ENCODE measurements at places on chromosomes 1 and 21. TPM values are rescaled to one million over a fixed set of nuclear protein-coding genes. Genes with fewer than 3 reads are reported as not detected.

The C1orf185 gene
- total RNA-seq, result not detected

The INPP5B gene
- total RNA-seq, result 30.9 TPM

The LCE3E gene
- 7.4 TPM for total RNA-seq

The GPR37L1 gene
- not detected for total RNA-seq

The ZFP69B gene
- total RNA-seq, result 0.79 TPM

The CCDC30 gene
- 1.3 TPM for total RNA-seq

The RNF186 gene
- not detected for total RNA-seq

The CCDC185 gene
- total RNA-seq, result not detected

The ADGRL4 gene
- total RNA-seq, result 22.4 TPM

- no peak for DNase-seq
- H3K27me3 ChIP-seq, result no peaks in the 10 kb centered on the region
- no peaks in the 10 kb centered on the region for H3K4me1 ChIP-seq
- no peak overlapping the region for H3K4me3 ChIP-seq
Observed at GRCh38 chr1:163039707-163040093, 29.5 kb upstream of the RGS4 start.

DNA sequence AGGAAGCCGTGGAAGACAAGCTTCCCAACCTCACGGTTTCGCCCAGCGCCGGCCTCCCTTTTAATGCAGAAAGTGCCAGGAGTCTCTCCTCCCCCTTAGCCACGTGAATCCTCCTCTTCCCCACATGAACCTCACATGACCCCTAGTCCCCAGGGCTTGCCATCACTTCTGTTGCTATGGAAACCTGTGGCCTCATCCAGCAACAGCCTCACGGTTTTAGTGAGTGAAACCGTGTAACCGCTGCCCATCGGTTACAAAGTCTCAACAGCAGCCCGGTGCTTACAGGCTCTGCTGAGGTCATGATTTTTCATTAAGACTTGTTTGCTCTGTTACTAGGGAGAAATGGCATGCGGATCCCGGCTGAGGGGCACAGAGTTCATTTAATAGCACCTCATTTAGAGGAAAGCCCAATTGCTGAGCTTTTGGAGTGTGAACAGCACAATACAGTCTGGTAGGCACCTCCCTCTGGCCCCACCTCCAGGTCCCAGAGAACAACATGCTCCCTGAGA, 143.2 kb upstream of the BACE2 start:
- no peaks in the 10 kb centered on the region for H3K27me3 ChIP-seq
- no peak for DNase-seq
- H3K27ac ChIP-seq, result no peak overlapping the region
- no peaks in the 10 kb centered on the region for H3K4me1 ChIP-seq

- no peaks in the 10 kb centered on the region for H3K27me3 ChIP-seq
- H3K36me3 ChIP-seq, result no peaks in the 10 kb centered on the region
- H3K4me1 ChIP-seq, result no peaks in the 10 kb centered on the region
- H3K4me3 ChIP-seq, result no peak overlapping the region
- H3K27ac ChIP-seq, result no peak overlapping the region
Observed at GRCh38 chr1:189803364-189803763, 674.3 kb downstream of the BRINP3 start.

DNA sequence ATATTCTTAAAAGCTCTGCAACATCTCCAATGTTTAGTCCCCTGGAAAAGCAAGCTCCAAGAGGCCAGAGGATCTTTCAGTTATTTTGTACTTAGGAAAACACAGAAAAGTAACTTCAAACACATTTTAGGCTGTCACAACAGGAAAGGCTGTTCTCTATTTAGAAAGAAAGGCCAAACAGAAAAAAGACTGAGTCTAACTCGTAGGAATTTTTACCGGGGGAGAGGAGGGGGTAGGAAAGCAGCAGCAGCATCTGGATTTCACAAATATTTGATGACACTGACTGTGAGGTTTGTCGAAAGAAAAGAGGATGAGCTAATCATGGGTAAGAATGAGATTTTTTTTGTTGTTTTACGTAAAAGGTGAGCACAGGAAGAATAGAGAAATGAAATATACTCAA, 107.1 kb downstream of the EIF4G3 start:
- no peaks in the 10 kb centered on the region for H3K27me3 ChIP-seq
- DNase-seq, result no peak
- peaks cover 6% of the 10 kb centered on the region for H3K4me1 ChIP-seq
- no peak overlapping the region for H3K4me3 ChIP-seq
- H3K36me3 ChIP-seq, result no peaks in the 10 kb centered on the region
- H3K27ac ChIP-seq, result no peak overlapping the region

DNA sequence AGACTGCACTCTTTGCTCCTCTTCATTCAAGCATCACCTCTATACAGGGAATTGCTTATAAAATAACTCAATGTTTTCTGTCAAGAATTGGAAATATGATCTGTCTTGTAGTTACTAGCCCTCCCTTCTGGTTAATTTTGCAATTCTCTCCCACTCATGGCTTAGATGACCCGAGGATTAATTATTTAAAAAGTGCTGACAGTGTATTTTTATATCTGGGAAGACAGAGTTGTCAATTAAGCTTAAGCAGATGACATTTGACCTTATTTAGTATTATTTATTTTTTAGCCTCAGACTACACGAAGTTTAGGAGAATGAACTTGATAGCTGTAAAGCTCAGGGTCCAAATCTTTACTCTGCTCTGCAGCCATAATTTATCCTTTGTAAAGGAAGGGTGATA, 538.5 kb downstream of the NEGR1 start:
- DNase-seq, result no peak
- H3K36me3 ChIP-seq, result no peaks in the 10 kb centered on the region
- H3K4me1 ChIP-seq, result no peaks in the 10 kb centered on the region

DNA sequence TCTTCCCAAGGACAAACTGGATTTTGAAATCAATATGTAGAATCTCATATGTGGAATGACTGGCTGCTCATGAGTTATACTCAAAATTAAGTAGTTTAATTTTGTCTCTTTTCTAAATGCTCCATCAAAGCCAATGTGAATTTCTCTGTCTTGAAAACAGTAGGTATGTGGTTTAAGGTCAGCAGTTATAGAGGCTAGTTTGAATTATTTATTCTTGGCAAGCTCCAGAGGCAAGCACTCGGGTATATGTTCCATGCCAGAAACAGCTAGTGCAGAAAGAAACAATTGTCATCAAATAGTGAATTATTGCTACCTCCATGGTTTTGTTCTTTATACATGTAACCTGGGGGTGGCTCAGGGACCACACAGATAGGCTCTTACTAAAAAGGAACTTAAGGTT, 63.5 kb downstream of the LRIG2 start:
- no peaks in the 10 kb centered on the region for H3K27me3 ChIP-seq
- no peak overlapping the region for H3K4me3 ChIP-seq
- H3K4me1 ChIP-seq, result peaks cover 11% of the 10 kb centered on the region
- no peaks in the 10 kb centered on the region for H3K36me3 ChIP-seq
- DNase-seq, result no peak

DNA sequence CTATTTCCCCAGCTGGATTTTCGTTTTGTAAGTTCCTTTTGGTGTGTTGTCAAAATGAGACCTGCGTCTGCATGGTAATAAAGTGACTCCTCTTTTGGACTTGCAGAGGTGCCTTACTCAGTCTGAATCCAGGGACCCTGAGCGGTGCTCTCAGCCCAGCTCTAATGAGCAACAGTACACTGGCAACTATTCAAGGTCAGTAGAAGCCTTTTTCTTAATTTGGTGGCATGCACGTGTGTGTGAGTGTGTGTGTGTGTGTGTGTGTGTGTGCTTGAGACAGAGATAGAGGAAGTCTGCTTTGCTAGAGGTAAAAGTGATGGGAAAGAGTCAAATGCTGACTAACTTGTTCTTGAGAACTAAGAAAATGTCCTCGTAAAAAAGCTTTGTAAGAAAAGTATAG, 105.4 kb downstream of the CD247 start:
- H3K4me1 ChIP-seq, result no peaks in the 10 kb centered on the region
- H3K27me3 ChIP-seq, result no peaks in the 10 kb centered on the region
- H3K36me3 ChIP-seq, result peaks cover 34% of the 10 kb centered on the region
- no peak for DNase-seq

GRCh38 chr1:67735806-67736627, 51.0 kb downstream of the GADD45A start:
- H3K4me3 ChIP-seq, result peak overlapping the region; percentile 18
- H3K27ac ChIP-seq, result peak overlapping the region; percentile 88
- peak; percentile 91 for DNase-seq
- H3K36me3 ChIP-seq, result no peaks in the 10 kb centered on the region

- no peaks in the 10 kb centered on the region for H3K36me3 ChIP-seq
- no peaks in the 10 kb centered on the region for H3K27me3 ChIP-seq
- H3K4me1 ChIP-seq, result no peaks in the 10 kb centered on the region
- no peak overlapping the region for H3K27ac ChIP-seq
- DNase-seq, result no peak
Observed at GRCh38 chr1:21801100-21801499, 11.0 kb upstream of the LDLRAD2 start.

DNA sequence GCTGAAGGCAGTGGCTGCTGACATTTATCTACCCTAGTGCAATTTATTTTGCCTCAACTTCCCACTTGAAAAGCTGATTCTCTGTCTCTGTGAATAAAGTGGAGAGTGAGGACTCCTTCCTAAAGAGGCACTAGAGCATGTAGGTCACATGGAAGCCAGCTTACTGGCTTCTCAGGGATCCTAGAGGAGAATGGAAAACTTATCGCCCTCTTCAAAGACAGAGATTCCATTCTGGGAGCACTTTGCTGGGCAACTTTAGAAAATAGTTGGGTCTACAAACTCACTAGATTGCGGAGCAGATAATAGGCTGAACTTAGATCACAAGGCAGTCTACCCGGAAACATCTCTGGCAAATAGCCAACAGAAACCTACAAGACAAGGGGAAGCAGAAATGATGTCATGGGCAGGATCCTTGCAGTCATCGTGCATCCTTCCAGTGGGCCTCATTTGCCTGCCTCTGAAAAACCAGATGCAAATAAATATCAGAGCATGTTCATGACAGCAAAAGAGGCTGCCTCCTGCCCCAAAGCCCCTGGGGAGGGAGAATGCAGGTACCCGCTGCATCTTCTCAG, 104.8 kb upstream of the BARHL2 start:
- no peak overlapping the region for H3K4me3 ChIP-seq
- no peak overlapping the region for H3K27ac ChIP-seq
- H3K4me1 ChIP-seq, result no peaks in the 10 kb centered on the region

GRCh38 chr1:19313961-19314882, 2.1 kb downstream of the SLC66A1 start:
- DNase-seq, result no peak
- no peak overlapping the region for H3K27ac ChIP-seq
- no peak overlapping the region for H3K4me3 ChIP-seq
- no peaks in the 10 kb centered on the region for H3K27me3 ChIP-seq
- peaks cover 53% of the 10 kb centered on the region for H3K4me1 ChIP-seq

DNA sequence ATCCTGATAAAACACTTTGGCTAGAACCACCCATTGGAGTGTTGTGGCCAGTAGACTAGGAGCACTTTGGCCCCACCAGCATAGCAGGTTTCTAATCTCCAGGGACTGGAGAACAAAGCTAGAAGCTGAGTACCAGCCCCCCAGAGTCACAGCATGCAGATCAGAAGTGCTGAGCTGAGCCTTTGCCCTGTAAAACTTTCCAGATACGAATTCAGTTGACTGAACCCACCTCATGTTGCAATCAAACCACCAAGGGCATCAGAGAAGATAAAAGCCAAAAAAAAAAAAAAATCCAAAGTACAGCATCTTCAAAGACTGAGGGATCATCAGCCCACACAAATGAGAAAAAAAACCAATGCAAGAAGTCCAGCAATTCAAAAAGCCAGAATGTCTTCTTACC, 8.7 kb upstream of the CD53 start:
- H3K36me3 ChIP-seq, result no peaks in the 10 kb centered on the region
- H3K27me3 ChIP-seq, result no peaks in the 10 kb centered on the region
- no peaks in the 10 kb centered on the region for H3K4me1 ChIP-seq
- H3K27ac ChIP-seq, result no peak overlapping the region
- no peak overlapping the region for H3K4me3 ChIP-seq
